ENCODE measurements at places on chromosomes 1 and 21.

DNA sequence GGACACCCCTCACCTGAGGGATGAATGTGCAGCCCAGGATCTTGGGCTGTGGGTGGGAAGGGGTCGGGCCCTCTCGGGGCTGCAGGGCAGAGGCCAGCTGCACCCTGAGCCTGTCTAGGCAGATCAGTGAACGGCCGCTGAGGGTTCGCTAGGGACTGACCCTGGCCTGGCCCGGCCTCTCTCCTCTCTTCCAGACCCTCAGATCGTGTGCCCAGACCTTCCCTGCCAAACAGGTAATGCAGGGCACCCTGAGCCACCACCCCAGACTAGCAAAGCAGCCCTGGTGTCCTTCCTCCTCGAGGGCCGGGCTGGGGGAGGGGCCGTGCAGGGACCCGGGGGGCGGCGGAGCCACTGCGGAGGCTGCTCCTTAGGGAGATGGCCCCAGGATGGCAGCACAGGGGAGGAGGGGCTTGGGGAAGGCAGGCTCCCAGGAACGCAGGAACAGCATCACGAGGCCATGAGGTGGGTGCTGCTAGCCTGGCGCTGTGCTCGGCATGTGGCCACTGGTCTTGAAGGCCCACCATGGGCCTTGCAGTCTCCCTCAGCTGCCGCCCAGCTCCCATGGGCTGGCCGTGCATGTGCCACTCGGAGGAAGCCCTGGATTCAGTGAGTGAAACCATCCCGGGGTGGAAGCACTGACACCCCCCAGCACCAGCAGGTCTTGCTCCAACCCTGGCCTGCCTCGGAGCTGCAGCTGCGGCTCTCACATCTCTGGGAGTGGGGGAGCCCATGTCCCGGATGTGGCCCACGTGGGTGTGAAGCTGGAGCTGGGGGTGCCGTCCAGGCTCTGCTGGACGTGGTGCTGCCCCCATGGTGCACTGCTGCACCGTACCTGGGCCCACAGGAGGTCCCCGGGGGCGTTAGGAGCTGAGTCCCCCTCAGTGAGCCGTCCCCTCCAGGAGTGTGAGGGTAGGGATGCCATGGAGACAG lies 28.7 kb downstream of the COL6A2 start:
- DNase-seq, result no peak

GRCh38 chr1:185144233-185144632 lies 12.5 kb downstream of the TRMT1L start:
- no peak for DNase-seq

DNA sequence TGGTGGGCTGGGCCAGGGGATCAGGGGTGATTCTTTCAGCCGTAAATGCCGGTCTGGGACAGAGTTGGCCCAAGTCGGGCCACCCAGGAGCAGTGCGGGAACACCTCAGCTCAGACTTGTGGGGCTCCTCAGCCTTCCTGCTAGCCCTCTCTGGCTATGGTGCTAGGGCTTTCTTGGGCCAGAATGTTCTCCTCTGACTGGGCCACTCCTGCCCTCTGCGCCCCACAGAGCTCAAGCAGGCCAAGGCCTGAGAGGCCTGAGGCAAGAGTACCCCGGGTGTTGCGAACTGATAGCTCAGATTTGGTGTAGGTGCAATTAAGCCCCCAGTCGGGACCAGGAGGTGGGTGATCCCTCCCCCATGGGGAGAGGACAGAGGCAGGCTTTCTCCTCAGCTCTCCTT lies 51.8 kb downstream of the LGR6 start:
- no peak for DNase-seq

DNA sequence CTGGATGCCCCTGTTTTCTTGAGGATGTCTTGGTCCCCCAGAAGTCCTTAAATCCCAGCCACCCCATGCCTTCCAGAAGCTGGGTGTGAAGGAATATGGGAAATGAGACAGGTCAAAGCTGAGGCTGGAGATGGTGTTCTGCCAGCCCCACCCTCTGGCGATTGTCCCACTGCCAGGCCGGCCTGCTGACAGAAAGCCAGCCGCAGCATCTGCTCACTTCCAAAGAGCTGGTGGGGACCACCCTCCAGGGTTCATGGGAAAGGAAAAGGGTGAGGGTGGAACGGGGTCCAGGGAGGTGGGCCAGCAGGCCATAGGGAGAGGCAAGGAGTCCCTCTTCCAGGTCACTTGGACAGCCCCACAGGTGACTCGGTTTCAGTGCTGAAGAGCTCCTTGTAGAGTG lies 1.9 kb upstream of the LINGO4 start:
- no peak for DNase-seq

DNA sequence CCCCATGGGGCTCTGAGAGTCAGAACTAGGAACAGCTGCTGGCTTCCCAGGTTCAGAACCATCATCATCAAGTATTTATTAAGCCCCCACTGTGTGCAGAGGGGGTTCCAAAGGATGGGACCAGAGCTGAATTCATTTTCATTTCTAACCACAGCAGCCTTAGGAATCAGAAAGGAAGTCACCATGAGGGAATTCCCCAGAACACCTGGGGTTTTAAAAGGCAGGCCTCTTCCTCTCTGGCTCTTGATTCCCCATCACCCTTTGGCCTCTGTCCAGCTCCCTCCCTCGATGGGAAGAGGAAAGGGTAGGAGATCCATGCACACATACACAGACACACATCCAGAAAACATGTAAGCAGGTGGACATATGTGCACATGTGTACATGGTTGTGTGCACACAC lies 1.3 kb upstream of the KCNN3 start:
- no peak for DNase-seq

GRCh38 chr1:245957427-245957826 lies 549.7 kb downstream of the SMYD3 start:
- DNase-seq, result no peak

DNA sequence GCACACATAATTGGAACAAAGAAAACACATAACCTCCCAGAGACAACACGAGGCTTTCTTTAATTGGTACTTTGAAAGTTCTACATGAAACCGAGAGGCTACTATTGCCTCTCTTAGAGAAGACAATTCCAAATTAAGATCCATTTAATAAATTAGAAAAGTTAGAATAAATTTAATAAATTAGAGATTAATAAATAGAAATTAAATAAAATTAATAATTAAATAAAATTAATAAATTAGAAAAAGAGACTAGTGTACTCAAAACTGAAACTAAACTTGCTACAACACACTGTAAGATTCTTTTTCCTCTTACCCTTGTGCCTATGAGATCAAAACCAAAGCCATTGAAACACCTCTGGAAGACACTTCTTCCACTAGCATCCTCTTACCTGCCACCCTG lies 199.0 kb downstream of the URB2 start:
- no peak for DNase-seq

DNA sequence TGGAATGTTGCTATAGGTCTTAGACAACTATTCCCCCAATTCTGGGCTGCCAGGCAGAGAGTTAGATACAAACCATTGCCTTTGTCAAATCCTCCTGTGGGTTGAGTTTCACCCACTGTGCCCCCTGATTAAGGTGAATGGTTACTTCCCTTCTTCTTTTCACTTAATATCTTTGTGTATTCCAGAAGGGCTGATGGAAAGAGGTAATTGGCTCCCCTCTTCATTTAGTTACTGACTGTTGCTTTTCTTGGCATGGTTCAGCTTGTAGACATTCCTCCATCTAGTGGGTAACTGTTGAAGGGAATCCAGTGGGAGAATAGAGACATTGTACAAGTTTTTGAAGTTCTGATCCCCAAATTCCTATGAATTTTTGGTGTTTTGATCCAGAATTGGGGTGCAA lies 43.8 kb upstream of the MACF1 start:
- no peak for DNase-seq

GRCh38 chr1:156394835-156395461 lies 25.9 kb downstream of the RHBG start:
- peak; percentile 32 for DNase-seq

GRCh38 chr1:31714442-31715086 lies 10.7 kb upstream of the COL16A1 start:
- peak; percentile 16 for DNase-seq

DNA sequence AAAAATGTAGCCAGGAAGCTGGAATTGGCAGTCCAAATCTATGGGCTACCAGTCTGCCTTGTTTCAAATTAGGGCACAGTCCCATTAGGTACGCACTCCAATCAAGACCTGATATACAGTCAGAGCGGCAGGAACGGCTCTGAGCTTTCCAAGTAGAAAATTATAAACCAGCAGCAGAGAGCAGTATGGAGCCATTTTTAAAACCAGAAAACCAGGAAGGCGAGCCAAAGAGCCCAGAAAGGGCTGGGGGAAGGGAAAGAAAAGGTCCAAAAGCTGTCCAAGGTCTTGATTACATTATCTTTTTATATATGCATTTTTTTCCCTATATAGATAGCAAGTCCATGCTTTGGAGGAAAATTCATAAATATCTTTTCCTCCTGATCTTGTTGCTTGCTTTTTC lies 719.0 kb downstream of the RWDD3 start:
- DNase-seq, result no peak

- no peak for DNase-seq
These were observed 28.3 kb downstream of the ROR1 start for GRCh38 chr1:63802109-63802508.

DNA sequence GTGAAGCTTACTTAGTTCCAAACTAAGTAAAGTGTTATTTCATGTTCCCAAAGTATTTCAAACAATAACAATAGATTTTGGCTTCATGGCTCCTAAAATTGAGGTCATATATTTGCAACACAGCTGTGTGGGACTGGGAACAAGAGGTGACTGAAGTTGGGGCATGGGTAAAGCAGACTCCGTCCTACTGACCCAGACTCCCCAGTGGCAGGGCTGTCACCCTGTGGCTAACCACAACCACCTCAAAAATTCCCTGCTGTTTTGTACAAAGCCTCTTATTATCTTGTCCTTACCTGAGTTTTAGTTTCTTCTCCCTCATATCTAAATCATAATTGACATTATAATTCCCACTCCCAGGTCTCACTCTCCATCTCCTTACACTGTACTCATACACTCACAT lies 117.6 kb downstream of the PTGER3 start:
- no peak for DNase-seq

DNA sequence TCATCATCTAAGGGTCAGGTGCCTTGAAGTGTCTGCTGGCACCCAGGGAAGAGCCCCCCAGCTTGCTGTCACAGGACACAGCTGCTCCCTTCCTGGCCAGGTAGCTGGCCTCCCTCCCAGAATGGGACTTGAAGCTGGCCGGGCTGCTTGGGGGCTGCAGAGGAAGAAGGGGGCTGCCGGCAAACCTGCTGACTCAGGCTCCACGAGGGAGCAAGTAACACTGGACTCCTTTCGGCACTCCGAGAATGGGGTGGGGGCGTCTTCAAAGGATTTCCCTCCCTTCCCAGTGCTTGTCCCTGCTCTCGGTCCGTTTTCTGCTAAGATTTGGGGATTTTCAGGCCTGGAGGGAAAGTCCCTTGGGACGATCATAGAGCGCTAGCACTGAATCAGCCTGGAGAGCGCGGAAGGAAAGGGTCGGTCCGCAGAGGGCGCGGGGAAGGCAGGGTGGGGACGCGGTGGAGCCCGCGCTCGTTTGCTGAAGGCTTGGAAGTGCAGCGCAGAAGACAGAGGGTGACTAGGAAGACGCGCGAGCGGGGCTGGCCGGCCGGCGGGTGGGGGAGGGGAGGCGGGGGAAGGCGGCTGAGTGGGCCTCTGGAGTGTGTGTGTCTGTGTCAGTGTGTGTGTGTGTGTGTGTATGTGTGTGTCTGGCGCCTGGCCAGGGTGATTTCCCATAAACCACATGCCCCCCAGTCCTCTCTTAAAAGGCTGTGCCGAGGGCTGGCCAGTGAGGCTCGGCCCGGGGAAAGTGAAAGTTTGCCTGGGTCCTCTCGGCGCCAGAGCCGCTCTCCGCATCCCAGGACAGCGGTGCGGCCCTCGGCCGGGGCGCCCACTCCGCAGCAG lies at the start of gene CSF1:
CSF1 (plus strand) TSS at position 727 of the 840 bp plus-strand sequence. CDS start 175 bp downstream, outside the sequence.
- DNase-seq, result peak; percentile 60

DNA sequence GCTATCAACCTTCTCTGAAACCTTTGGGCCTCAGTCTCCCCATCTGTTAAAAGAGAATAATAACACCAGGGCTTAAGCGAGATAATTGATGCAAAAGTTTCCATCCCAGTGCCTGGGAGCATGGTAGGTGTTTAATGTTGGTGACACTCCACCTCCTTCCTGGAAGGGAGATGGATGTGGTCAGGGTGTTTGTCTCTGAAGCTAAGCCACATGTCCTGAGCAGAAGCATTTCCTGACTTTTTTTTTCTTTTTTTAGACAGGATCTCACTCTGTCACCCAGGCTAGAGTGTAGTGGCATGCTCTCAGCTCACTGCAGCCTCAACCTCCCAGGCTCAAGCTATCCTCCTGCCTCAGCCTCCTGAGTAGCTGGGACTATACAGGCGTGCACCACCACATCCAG lies 72.6 kb upstream of the HMGB4 start:
- no peak for DNase-seq

GRCh38 chr1:58907398-58907797 lies 123.6 kb upstream of the JUN start:
- DNase-seq, result no peak

GRCh38 chr1:212139526-212140135 lies 104.1 kb downstream of the DTL start:
- no peak for DNase-seq

- no peak for DNase-seq
These were observed 6.3 kb upstream of the CHI3L2 start for GRCh38 chr1:111221276-111221632.

GRCh38 chr1:115462566-115463076 lies 124.6 kb upstream of the NGF start:
- no peak for DNase-seq

DNA sequence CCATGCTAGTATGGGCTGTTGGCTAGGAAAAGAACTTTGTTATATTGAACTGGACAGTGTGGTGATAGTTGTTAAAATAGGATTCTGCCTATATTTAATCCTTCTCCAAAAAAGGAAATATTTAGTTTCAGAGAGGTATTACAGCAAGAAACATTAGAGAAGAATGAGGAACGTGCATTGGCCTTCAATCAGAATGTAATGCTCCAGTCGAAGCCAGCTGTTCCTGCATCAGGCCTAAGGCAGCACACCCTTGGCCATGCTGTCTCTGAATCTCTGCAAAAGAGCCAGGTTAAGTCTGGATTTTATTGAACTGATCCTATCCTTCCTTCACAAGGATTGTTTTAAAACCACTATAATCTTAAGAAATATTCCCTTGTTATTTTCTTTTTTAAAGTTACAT lies 35.3 kb upstream of the RALGPS2 start:
- no peak for DNase-seq

Measured in NCI-H1105 (cell line).